NCI-H1048 (cell line): ENCODE measurements at places on chromosomes 16 and 17.

DNA sequence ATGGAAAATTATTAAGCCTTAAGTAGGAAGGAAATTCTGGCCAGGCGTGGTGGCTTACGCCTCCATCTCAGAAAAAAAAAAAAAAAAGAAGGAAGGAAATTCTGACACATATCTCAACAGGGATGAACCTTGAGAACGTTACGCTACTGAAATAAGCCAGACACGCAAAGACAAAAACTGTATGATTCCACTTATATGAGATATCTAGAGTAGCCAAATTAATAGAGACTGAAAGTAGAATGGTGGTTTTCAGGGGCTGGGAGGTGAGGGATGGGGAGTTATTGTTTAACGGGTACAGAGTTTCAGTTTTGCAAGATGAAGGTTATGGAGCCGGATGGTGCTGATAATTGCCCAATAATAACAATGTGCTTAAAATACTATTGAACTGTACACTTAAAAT is 16.2 kb upstream of the HNF1B start:
- DNase-seq: no peak

GRCh38 chr17:71432378-71433315 is 688.2 kb upstream of the SOX9 start:
- no peak for DNase-seq

DNA sequence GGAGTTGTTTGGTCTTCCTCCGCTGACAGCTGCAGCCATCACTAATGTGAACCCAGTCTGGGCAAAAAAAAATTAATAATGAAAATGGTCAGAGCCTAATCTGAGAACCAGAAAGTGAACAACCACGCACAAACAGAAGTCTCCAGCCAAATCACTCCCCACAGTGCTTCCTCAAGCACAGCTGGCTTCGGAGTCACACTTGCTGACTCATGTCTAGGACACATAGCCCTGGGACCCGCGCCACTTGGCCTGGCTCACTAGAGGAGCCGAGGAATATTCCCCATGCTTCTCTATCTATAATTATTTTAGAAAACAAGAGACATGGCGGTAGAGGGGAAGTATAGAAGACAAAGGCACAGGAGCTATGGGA is 109.1 kb downstream of the ZFHX3 start:
- no peak for DNase-seq

DNA sequence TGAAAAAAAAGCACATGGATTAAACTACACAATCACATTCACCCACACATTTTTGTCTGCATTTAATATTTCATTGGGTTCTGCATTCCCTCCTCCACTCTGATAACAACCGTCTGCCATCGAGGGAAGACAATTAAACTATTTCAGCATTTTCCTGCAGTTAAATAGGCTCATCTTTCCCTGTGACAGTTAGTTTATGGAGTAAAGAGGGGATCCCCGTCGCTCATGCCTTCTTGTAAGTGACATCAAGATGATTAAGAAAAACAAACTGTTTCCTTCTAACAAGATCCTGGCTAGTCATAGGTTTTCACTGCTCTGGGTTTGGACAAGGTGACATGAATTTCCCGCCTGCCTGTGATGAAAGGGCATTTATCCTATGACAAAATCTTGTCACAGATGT is 98.0 kb upstream of the DYNLRB2 start:
- DNase-seq: no peak

DNA sequence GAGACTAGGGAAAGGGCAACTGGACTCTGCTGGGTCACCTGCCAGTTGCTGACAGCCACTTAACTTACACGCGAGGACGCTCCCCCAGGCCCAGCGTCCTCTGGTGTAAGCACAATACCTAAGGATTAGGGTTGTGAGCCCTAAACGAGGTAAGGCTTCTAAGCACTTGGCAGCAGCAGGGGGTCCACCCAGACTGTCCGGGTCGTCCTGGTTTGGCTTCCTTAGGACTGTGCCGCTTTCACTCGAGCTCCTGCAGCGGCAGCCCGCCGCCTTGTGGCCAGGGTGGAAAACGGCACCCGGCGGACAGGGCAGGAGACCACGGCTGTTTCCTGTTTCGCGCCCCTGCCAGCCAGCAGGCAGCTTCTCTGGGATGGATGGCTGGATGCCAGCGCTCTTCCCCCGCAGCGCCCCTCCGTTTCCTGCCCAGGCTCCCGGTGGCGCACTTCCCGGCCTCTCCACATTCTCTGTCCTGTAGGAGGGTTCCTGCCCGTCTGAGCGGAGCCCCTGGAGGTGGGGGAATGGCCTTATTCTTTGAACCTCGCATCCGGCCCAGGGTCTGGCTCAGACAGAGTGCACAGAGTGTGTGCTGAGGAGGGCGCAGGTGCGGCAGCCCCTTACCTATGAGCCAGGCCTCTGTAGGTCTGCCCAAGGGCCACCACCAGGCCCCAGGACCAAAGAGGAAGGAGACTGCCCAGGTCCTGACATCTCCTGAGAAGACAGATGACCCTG is 47.0 kb upstream of the AMZ2 start:
- DNase-seq: no peak

DNA sequence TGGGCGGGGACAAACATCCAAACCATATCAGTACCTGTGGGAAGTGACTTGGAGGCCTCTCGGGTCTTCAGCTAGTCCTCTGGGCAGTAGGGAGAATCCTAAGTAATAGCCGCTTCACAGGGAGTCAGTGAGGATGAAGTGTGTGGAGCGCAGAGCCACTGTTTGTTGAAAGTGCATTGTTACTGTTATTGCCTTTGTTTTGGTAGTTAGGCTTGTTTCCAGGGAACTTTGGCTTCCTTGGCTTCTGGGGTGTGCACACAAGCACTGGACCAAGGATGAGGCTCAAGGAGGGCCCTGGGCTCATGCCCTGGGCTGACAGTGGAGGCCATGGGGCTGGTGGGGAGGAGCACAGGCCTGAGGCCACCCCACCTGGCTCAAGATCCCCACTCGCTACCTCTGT is 141.6 kb downstream of the CLEC16A start:
- DNase-seq: no peak

- no peak for DNase-seq
Measured at GRCh38 chr16:81987706-81988105, 23.6 kb downstream of the SDR42E1 start.

GRCh38 chr17:6509921-6510320 is 46.4 kb downstream of the PITPNM3 start:
- DNase-seq: no peak
